ENCODE measurements at places on chromosomes 4 and X.
A peak's percentile ranks its signal among the peaks of the same experiment; 100 is the strongest.

DNA sequence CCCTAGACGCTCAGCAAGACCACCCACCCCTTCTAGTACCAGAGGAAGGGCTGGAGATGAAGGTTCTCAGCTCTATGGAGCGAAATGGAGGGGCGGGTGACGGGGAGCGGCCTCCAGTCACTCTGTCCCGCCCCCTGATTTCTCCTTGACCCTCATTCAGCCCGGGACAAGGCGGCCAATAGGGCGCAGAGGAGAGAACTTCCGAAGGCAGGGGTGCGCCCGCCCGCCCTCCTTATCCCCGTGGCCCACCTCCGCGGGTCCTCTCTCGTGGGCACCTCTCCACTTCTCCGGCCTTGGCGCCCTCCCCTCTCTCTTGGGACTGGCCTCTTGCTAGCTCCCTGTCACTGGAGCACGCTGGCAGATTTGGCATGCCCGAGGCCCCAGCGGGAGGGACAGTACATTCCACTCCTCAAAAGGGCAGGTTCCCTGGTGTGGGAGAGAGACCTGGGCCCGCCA, 1.1 kb upstream of the SEPTIN6 start:
- no peak for DNase-seq

- no peak for DNase-seq
Observed at GRCh38 chrX:69424910-69425309, 79.2 kb upstream of the NALF2 start.

DNA sequence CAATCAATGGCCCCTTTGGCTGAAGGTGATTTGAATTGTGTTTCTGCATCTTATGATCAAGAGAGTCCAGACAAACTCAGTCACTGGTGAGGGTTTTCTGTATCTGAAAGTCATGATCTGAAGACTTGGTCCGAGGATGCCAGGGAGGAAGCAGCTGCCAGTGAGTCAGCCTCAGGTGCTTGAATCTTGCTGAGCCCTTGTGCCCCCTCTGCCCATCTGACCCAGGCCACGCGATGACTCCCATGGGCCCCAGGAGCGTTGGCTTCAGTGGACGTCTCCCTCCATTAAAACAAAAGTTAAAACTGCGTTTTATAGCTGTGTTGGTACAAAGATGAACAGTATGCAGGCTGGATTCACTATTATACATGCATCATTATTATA, 62.0 kb downstream of the HTRA3 start:
- DNase-seq = no peak

DNA sequence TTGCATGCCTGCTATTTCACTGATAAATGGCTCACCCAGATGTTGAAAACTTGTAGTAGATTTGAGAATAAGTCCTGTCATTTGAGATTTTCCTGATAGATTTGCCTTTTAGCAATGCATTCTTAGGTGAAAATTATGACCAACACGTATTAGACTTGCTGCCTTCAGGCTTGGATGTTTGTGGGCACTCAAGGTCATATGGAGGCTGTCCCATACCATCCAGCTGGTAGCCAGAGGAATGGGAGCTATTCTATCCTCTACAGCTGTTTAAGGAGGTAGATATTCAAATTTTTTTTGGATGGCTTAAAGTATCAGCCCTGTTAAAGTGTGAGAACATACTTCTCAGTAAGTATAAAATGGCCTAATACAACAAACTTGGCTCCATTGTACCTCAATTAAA, 34.7 kb downstream of the RTL3 start:
- DNase-seq = no peak

- peak; percentile 4 for DNase-seq
Observed at GRCh38 chrX:7062276-7062675, 85.2 kb upstream of the STS start.

DNA sequence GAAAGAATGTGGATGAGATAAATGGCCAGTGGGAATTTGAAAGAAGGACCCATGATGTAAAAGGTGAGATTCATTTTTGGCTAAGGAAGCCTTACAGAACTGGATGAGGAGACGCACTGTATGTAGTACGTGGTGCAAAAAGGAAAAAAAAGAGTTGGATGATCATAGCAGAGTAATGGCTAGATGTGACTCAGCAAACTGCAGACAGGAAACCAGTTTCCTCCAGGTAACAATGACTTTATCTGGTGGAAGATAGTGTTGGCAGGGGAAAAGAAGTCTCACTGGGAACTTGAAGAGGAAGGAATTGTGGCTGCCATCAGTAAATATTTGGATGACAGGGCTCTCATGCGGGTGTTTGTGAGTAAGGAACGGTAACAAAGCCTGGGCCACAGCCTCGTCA, 243.2 kb downstream of the CPE start:
- peak; percentile 25 for DNase-seq

DNA sequence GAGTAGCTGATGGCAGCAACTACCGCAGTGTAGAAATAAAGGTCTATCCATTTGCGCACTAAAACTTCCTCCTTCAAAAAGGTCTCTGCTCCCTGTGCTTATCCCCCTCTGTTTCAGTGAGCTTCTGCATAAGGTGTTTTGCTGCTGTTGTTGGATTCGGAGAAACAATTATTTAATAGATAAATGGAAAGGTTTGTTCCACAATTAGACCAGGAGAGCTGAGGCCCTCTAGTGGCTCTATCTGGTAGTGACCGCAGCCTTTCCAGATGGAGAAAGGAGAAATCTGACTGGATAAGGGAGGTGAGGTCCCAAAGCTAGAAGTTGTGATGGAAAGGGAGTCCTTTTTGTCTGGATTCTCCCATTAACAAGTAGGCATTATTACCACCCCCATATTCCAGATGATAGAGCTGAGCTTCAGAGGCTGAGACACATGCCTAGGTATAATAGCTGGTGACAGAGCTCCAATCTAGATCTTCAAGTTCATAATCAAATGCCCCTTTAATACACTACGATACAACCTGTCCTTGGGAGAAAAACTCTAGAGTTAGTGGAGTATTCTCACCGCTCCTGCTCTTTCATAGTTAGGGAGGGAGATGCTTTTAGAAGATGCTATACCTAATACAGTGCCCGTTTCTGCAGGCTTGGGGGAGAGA, 5.1 kb upstream of the GABRQ start:
- peak; percentile 17 for DNase-seq

- DNase-seq = peak; percentile 29
Observed at GRCh38 chrX:36431819-36432218, 512.3 kb downstream of the CFAP47 start.

- no peak for DNase-seq
Observed at GRCh38 chr4:108477527-108478108, 142.8 kb upstream of the RPL34 start.

- no peak for DNase-seq
Observed at GRCh38 chr4:88791274-88791673, 93.6 kb upstream of the NAP1L5 start.

DNA sequence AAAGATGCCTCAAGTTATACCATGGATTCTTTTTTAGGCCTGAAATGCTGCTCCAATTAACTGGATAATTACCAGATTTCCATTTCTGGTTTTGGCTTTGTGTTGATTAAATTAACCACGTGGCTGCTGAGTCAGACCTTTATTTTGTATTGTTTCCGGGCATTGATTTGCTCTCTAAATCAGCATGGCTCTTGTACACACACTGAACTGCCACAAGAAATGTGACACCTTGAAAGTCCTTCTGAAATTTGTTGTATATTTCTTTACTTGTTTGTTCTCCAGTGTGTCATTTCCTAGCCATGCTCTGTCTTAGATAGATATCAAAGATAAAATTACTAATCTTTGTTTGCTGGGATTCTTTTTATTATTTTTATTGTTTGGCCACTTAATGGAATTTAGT, 11.7 kb downstream of the MTTP start:
- DNase-seq = no peak

- DNase-seq = no peak
Observed at GRCh38 chr4:78608684-78609083, 57.1 kb downstream of the ANXA3 start.

DNA sequence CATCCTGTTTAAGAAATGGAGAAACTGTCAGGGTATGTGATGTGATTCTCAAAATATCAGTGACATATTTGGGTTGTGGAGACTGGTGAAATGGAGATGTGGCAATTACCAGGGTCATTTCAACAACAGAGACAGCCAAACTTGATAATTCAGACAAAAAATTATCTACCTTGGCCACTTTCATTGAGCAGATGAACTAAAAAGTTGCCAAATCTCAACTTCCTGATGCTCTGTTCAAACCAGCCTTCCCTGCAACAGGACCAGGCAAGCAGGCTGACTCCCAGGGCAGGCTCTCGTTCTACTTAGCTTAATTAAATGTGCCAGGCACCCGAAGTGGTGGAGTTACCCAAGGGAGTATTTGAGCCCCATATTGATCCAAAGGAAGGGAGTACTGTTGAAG, 199.6 kb downstream of the AFF2 start:
- no peak for DNase-seq

- no peak for DNase-seq
Observed at GRCh38 chr4:163087805-163088204, 78.9 kb downstream of the NAF1 start.

DNA sequence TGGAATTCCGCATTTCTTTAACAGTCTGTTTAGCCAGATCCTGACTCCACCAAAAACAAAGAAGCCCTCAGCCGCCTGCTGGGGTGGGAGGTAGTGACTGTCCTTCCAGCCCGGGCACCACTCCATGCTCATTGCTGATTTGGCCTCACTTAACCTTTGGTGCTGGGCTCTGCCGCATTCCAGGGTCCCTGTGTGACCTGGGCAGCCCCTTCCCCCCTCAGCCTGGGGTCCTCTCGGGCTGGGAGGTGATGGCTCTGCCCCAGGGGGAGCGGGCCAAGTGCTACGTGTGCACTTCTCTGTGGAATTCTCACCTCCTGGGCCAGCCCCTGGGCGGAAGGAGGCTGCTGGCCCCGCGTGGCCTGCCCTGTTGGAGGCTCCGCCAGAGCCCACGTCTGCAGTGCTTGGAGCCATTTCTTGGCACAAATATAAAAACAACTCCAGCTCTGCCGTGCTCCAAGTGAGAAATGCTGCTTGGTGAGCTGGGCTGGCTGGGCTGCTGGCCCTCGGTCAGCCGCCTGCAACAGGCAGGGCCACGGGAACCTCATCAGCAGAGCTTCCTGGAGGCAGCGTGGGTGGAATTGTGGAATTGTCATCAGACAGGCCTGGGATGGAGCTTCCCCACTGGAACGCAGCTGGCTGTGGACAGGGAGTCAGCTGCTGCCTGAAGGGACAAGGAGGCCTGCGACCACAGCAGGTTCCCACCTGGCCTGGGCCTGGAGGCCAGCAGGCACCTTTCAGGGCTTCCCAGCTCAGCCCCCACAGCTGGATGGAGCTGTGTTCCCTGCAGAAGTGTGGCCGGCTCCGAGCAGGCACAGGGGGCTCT, 66.0 kb downstream of the TRMT44 start:
- DNase-seq = no peak

DNA sequence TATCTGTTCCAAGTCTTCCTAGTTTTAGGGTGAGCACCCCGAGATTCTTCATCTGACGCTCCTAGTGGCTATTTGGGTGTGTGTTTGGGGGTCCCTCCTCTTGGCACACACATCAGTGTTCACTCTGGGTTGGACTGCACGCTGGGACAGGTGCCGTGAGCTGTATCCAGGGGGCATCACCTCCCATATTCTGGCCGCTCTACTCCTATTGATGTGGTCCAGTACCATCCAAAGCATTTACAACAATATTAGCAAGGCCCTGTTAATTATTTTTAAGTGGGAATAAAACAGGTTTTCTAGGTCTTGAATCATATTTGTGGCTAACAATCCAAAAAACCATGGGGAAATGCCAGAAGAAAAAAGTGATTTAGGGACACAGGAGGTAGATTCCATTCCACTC, 26.4 kb downstream of the CYTL1 start:
- DNase-seq = no peak

DNA sequence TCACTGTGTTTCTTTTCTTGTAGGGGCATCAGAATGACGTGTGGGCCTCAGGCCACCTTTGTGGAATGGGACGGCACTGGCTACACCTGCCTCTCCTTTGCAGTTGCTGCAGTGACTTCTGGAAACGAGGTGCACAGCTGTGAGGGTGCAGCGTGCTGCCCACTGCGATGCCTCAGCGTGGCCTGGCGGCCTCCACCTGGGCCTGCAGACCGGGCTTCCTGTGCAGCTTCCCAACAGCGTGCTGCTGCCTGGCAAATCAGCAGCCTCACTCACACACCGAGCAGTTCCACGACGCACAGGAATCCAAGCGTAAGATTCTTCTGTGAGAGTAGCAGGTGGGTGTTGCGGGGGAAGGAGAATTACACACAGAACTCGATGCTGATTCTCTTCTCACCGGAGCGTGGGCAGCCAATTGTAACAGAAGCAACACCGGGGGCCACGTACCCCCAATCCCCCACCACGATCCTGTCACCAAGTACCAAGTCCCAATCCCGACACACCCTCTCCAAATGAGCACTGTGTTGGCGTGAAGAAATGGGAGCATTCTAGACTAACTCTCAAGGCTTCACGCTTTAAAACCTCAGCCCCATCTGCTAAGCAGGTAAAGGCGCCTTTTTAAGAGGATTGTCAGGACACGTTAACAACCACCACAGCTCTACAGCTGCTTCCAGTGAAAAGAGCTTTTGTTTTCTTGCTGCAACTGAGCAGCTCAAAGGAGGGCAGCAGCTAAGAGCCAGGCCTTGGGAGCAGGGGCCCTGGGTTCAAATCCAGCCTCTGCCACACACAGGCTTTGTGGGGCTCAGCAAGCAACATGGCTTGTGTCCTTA, 16.9 kb downstream of the WDR1 start:
- DNase-seq = no peak

DNA sequence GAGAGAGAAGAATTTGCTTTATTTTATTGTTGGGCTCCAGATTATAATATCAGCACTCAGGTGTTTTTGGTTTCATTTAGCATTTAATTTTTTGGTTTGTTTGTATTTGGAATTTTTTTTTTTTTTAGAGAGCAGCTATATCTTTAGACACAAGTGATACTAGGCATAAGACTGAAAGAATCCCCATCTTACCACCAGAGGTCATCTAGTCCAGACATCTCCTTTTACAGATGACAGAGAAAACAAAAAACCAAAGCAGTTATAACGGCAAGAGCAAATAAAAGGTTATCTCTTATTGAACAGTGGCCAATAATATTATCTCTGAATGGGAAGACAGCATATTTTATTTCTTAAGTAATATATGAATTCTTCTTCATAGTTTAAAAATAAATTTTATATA, 22.8 kb downstream of the USP38 start:
- DNase-seq = peak; percentile 24

DNA sequence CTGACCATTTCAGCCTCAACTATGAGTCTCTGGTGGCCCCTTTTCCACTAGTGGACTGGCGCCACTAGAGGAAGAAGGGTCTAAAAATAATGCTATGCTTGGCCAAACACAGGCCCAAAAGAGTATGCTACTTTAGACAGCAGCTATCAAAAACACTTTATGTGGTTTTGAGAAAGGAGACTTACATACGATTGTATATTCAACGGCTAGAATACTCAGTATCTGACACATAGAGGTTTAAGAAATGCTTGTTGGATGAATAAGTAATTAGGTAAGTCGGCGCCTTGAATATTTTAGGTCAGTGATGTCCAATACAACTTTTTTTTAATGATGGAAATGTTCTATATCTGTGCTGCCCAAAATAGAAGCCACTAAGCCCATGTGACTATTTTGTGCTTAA, 25.7 kb upstream of the TMPRSS11A start:
- no peak for DNase-seq

DNA sequence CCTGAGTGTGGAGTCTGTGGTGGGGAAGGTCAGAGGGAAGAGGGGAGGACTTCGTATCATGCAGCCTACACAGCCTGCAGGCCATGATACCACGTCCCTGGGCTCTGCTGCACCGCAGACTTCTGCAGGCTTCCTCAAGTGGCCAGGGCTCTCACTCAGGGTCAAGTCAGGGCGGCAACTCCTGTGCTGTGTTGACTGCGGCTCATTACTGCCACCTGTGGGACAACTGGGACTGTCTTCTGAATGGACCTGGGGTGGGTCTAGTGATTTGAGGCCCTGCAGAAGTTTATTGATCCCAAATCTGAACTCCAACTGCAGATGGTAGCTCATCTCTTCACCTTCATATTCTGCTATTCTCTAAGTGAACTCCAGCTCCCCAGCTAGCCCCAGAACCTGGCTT, 167.1 kb downstream of the NSUN7 start:
- DNase-seq = peak; percentile 50

All from H4 (cell line).